ENCODE measurements at places on chromosomes 6 and 20.

- DNase-seq, result no peak
Observed at GRCh38 chr6:3762359-3762758, 10.8 kb upstream of the PXDC1 start.

DNA sequence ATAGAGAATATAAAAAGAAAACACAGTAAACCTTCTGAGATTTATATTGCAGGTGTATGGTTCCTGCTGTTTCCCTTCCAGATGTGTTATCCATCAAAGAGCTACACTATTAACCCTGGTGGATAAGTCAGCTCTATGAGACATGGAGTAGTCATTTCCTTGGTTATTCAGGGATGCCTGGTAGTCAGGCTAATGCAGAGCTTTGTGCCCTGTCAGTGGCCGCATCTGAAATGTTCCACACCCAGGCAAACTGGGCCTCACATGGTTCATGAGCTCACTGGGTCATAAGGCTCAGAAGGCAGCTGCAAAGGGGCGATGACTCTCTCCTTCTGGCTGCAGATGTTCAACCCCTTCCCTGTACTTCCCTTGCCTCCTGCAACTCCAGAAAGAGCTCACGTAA is 473.6 kb downstream of the EPHA7 start:
- DNase-seq, result no peak

GRCh38 chr6:155054491-155055250 is 59.6 kb downstream of the TIAM2 start:
- DNase-seq, result no peak

- no peak for DNase-seq
Observed at GRCh38 chr6:143449714-143450452, 612 bp downstream of the ADAT2 start.

GRCh38 chr20:50659975-50660670 is 31.2 kb downstream of the RIPOR3 start:
- no peak for DNase-seq

DNA sequence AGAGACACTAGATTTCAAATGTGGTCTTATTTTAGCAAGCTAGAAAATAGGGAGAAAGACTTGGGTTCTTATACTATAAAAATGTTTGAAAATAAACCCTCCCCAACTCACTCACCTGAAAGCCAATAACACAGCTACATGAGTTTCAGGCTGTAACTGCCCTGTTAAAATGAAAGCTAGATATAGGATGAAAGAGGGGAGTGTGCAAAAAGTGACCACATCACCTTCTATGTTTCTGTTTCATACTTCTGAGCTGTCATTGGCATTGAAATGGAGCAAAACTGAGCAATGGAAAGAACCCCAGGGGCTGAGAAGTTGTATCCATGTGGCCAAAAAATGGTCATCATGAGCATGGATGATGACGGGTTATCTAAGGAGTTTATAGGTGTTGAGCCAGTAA is 148.1 kb upstream of the TENT5A start:
- no peak for DNase-seq

DNA sequence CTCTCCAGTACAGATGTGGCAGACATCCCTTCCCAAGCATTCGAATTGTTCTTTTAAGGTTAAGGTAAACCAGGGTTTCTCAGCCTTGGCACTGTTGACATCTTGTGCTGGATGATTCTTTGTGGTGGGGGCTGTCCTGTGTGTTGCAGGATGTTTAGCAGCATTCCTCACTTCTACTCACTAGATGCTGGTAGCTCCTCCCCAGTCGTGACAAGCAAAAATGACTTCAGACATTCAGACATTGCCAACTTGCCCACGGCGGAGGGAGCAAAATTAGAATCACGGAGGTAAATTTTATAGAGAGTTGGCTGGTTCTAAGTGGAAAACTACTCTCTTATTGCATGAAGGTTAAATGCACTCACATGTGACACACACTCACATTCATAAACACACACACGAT is 188.7 kb downstream of the GMPR start:
- no peak for DNase-seq
